GM19239 (cell line): ENCODE measurements at places on chromosomes 6 and 20.

GRCh38 chr20:47062226-47062890, 167.7 kb downstream of the EYA2 start:
- no peak for DNase-seq

DNA sequence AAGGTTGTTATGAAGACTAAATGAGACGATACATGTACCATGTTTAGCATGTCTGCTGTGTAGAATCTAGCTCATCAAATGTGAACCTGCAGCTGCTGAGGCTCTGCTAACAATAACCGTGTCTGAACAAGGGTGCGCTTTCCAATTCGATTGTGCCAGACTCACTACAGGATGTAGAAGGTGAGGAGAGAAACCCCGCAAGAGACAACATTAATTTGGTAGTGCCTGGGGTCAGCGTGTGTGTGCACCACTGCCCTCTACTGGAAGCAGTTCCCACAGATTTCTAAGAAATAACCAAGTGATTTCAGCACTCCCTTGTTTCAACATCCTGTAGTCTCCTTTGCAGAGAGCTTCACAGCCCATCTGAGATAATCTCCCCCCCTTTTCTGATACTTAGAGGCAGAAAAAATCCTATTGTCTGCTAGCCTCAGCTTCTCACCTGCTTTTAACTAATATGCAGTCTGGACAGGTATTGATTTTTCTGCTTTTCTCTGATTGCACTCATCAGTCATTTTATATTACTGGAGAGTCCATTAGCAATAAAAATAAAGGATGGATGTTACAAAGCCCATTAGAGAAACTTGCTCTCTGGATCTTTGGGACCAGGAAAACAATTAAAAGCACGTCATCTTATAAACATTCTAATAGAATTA, 96.7 kb upstream of the BACH2 start:
- peak; percentile 15 for DNase-seq

GRCh38 chr6:6474170-6474920, 114.2 kb upstream of the LY86 start:
- DNase-seq, result no peak

GRCh38 chr6:35055891-35056290, 85.2 kb downstream of the TCP11 start:
- no peak for DNase-seq

DNA sequence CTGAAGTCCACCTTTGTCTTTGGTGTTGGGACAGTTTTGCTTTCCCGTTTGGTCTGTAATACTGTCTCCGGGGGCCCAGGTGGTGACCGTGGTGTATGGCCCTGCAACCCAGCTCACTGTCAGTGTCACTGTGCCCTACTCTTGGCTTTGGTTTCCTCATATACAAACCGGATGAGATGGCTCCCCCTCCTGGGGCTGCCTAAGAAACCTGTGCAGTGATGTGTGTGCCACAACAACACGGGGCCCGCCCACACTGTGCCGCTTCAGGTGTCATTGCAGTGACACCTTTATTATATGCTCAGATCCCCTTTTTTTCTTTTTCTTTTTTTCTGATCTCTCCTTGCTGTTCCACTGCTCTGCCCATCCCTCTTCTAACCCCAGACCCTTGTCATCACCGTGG, 73.9 kb downstream of the RAMACL start:
- DNase-seq, result peak; percentile 28

GRCh38 chr20:20233041-20233514, 134.8 kb upstream of the INSM1 start:
- no peak for DNase-seq

GRCh38 chr20:38543014-38543906, 37.7 kb upstream of the ADIG start:
- no peak for DNase-seq

DNA sequence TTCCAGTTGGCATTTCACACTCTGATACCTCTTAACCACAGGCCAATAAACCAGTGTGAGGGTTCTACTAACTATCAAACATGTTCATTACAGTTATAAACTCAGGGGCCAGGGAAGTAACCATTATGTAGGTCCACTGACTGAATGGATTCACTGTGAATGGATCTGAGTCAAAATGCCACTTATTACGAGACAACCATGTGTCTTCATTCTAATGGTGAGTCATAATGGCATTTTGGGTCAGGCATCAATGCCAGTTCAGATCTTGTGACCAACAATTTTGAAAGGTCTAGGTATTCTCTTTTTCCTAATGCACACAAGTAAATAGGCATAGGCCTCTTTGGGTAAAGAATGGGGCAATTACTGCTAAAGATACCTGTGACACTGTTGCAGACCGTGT, 112.2 kb upstream of the HEY2 start:
- no peak for DNase-seq

GRCh38 chr6:15395087-15395486, 149.2 kb downstream of the JARID2 start:
- no peak for DNase-seq

GRCh38 chr6:38015341-38015740, 195.8 kb downstream of the ZFAND3 start:
- no peak for DNase-seq

DNA sequence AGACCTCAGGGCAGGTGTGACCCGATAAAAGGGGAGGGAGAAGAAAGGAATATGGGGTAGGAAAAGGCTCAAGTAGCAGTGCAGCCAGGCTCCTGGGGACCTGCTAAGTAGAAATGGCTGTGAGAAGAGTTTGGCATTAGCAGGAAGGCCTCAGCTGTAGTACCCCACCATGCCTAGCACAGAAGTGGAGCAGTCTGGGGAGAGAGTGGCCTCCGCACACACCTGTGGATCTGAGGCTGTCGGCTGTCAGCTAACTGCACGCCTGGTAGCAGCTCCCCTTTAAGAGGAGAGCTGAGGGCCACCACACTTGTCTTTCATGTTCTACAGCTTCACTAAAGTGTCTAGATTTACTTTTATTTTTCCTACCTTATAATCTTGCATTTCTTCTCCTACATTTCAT, 24.6 kb downstream of the PDE7B start:
- no peak for DNase-seq

GRCh38 chr20:31700747-31701146, 21.9 kb downstream of the BCL2L1 start:
- DNase-seq, result no peak

DNA sequence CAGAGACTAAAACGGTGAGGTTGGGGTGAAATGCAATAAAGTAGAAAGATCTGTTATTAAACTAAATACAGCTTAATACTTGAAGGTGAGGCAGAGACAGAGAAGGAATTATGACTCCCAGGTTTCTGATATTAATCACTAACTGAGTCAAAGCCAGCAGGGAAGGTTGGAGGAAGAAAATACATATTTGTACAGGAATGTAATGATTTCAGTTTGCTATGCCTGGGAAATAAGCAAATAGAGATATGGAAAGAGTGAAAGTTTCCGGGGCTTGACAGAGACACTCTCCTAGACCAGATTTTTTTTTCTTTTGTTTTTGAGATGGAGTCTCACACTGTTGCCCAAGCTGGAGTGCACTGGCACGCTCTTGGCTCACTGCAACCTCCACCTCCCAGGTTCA, 76.8 kb downstream of the PTPRK start:
- no peak for DNase-seq

DNA sequence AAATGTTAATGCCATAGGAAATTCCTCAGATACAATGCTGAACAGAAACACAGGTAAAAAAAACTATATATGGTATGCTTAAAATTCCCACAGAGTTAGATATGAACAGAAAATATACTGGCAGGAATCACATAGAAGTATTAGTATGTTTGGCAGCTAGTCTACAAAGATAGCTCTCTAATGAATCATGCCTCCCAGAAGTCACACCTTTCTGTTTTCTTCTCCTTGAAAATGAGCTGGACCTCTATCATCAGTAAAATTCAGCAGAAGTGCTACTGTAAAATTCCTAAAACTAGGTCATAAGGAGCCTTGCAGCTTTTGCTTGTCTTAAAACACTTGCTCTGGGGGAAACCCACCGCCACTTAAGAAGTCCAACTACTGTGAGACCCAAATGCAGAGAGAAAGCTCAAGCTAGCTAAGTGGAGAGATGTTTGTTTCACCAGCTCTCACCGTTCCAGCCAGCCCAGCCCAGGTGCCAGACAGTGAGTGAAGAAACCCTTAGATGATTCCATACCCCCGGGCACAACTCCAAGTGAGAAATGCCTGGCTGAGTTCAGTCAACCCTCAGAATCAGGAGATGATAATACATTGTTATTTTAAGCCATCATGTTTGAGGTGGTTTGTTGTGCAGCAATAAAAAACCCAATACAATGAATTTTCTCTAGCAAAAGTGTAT, 43.0 kb downstream of the TSPYL4 start:
- no peak for DNase-seq

GRCh38 chr6:158373214-158373613, 60.9 kb downstream of the TULP4 start:
- DNase-seq, result no peak

GRCh38 chr6:55694148-55694547, 115.2 kb upstream of the HMGCLL1 start:
- no peak for DNase-seq

DNA sequence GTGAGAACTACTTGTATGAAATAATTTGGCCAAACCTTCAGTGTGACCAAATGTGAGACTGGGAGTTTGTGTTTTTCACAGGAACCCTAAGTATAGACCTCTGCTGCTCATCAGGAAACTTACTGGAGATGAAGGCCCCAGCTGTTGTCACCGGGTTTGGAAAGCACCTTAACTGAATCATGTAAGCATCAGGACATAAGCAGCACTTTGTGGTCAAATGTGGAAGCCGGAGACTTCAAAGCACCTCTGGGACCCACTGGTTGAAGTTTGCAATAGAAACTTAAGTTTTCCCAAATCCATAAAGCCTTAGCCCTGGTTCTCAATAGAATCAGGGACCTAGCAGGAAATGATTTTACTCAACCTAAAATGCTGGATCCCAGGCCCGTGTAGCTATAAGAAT, 14.3 kb downstream of the TTPAL start:
- no peak for DNase-seq

GRCh38 chr20:46010491-46011391, 2.0 kb downstream of the MMP9 start:
- DNase-seq, result no peak

DNA sequence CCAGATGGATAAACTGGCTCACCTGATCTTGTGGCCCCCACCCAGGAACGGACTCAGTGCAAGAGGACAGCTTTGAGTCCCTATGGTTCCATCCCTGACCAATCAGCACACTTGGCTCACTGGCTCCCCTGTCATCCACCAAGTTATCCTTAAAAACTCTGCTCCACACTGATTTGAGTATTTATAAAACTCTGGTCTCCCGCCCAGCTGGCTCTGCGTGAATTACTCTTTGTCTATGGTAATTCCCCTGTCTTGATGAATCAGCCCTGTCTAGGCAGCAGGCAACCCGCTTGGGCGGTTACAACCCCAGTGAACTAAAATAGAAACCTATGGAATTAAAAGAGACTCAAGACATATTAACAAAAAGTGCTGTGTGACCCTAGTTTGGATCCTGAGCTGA, 38.1 kb upstream of the CD83 start:
- DNase-seq, result no peak

DNA sequence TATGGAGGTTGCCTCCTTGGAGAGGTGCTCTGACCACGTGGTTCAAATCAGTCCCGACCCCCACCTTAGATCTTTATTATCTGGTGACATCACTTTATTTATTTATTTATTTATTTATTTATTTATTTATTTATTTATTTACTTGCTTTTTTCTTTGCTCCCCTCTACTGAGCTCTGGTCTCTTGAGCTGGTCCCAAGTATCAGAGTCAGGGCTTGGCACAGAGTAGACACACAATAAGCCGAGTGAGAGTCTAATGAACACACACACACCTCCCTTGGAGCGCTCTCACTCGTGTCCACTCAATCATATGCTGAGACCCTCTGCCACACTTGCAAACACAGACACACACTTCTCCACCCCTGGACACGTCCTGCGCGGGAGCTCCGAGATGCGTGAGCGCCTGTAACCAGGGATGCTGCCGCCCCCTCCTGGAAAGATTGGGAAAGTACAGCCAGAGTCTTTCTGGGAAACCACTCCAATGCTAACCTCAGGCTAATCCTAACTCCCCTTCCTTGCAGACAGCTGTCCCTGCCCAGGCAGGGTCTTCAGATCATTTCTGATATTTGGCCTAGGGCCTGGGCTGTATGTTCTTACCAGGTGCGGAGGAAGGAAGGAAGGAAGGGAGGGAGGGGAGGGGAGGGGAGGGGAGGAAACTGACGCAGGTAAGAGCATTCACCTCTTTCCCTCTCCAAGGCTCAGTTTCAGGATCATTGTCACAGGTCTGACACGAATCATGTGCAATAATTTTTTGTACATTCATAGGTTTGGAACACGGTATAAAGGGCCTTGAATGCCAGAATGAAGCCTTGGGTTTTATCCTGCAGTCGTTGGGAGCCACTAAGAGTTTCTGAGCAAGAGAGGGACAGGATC, 70.9 kb downstream of the STK35 start:
- peak; percentile 71 for DNase-seq

DNA sequence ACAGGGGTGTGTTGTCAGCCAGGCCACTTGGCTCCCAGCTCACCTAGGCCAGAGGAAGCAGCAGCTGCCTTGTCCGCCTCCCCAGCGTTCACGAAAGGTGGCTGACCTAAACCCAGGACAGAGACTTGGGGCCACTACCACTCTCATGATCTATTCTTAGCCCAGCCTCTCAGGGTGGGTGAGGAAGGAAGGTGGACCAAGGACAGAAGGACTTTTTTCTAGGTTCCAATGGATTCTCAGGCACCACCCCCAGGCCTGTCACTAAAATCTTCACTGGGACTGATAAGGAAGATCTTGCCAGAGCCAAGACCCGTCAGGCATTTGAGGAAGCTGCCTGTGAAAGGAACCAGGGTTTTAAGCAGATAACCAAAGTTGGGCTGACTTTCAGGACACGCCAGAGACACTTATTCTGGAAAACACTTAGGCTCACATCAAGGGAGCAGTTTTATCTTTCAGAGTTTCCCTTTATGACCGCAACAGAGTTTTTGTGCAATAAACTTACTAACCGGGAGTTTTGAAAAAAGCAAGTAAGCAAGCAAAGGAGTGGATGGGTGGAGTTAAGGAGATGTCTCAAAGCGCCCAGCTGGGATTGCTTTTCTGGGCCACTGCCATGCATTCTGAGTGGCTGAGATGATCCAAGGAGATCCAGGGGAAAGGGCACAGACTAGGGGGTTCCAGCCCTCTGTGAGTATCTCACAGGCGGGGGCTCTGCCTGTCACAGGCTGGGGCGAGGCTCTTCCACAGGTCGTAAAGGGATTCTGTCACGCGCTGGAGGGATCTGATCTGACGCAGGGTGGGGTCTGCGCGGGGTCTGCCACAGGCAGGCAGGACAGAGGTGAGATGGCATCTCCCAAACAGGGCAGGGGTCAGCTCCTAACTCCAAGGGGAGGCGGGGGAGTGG, 989 bp downstream of the FITM2 start:
- no peak for DNase-seq
